ENCODE measurements at places on chromosomes 7 and 10. TPM values are rescaled to one million over a fixed set of nuclear protein-coding genes. Genes with fewer than 3 reads are reported as not detected.

PKD2L1 gene
- total RNA-seq: not detected

DNA sequence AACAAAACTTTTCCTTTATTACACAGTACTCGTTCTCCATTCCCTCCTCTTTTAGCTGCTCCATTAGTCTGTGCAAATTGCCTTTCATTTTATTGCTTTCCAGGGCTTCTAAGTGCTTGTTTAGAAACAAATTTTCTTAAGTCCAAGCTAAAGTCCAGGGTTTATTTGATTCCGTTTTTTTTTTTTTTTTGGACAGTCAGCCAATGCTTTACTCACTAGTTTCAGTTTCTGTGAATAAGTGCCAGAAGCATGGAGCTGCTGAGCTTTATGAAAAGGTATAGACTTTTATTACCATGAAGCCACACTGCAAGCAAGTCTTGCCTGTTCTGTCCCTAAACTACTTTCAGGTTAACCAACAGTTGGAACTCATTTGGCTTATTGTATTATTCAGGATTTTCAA, 455.0 kb downstream of the GFRA1 start:
- no peak overlapping the region for H3K4me3 ChIP-seq
- H3K27ac ChIP-seq: no peak overlapping the region
- H3K36me3 ChIP-seq: no peaks in the 10 kb centered on the region
- no peak for DNase-seq

DNA sequence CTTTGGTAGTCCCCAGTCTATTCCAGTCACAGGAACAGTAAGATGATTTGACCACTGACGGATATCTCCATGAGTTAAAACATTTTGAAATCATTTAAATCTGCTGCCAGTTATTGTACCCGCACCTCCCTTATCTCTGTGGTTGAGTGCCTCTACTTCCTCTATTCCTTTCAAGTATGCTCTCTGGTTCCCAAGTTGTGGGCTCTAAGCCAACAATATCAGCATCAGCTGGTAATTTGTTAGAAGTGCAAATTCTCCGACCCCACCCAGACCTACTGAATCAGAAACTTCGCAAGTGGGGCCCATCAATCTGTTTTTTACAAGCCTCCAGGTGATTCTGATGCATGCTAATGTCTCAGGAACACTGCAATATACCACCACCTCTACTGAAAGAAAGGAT, 235.5 kb downstream of the CCSER2 start:
- no peaks in the 10 kb centered on the region for H3K36me3 ChIP-seq
- no peak overlapping the region for H3K27ac ChIP-seq
- no peak overlapping the region for H3K4me3 ChIP-seq
- no peaks in the 10 kb centered on the region for H3K4me1 ChIP-seq
- DNase-seq: no peak

DNA sequence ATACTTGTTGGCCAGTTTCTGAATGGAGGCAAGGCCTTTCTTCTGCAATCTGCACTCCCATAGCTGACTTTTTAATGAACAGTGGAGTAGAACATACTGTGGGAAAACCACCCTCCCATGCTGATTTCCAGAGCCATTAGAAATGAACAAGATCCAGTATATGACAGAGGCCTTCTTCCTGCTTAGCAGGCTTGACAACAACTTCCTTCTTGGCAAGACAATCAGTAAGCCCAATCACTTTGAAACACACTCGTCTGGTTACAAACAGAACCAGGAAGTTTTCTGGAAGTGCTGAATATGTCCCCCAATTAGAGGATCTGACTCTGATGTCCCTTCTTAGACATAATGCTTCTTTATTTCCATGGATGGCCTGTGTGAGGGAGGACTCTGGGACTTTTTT, 103.4 kb downstream of the SAMD9 start:
- no peaks in the 10 kb centered on the region for H3K36me3 ChIP-seq
- no peak for DNase-seq
- H3K27me3 ChIP-seq: peaks cover 10% of the 10 kb centered on the region

MYL10 gene
- not detected for total RNA-seq

GRCh38 chr7:157476654-157477549, 140.1 kb downstream of the DNAJB6 start:
- H3K36me3 ChIP-seq: peaks cover 17% of the 10 kb centered on the region
- H3K4me3 ChIP-seq: no peak overlapping the region
- H3K27me3 ChIP-seq: peaks cover 3% of the 10 kb centered on the region
- peak overlapping the region; percentile 56 for H3K27ac ChIP-seq

PDZD7 gene
- total RNA-seq: 1.1 TPM

ELN gene
- total RNA-seq: not detected

UPF2 gene
- total RNA-seq: 31.0 TPM

GRCh38 chr7:111931016-111931517, 275.1 kb downstream of the DOCK4 start:
- no peaks in the 10 kb centered on the region for H3K27me3 ChIP-seq
- no peak for DNase-seq
- H3K4me1 ChIP-seq: no peaks in the 10 kb centered on the region
- H3K27ac ChIP-seq: no peak overlapping the region
- H3K36me3 ChIP-seq: no peaks in the 10 kb centered on the region

- H3K27me3 ChIP-seq: peaks cover 19% of the 10 kb centered on the region
- no peak overlapping the region for H3K27ac ChIP-seq
- H3K36me3 ChIP-seq: peaks cover 4% of the 10 kb centered on the region
- H3K4me3 ChIP-seq: no peak overlapping the region
- DNase-seq: no peak
- peaks cover 14% of the 10 kb centered on the region for H3K4me1 ChIP-seq
Measured at GRCh38 chr10:11677480-11677879, 64.7 kb upstream of the ECHDC3 start.

ACTL6B gene
- total RNA-seq: not detected

- no peak overlapping the region for H3K27ac ChIP-seq
- no peaks in the 10 kb centered on the region for H3K27me3 ChIP-seq
- no peaks in the 10 kb centered on the region for H3K4me1 ChIP-seq
Measured at GRCh38 chr10:130764651-130765050, 546.9 kb downstream of the TCERG1L start.

- H3K4me1 ChIP-seq: no peaks in the 10 kb centered on the region
- no peak for DNase-seq
- H3K4me3 ChIP-seq: no peak overlapping the region
- H3K27ac ChIP-seq: no peak overlapping the region
- peaks cover 14% of the 10 kb centered on the region for H3K27me3 ChIP-seq
Measured at GRCh38 chr7:101066141-101066832, 19.0 kb upstream of the TRIM56 start.

DNA sequence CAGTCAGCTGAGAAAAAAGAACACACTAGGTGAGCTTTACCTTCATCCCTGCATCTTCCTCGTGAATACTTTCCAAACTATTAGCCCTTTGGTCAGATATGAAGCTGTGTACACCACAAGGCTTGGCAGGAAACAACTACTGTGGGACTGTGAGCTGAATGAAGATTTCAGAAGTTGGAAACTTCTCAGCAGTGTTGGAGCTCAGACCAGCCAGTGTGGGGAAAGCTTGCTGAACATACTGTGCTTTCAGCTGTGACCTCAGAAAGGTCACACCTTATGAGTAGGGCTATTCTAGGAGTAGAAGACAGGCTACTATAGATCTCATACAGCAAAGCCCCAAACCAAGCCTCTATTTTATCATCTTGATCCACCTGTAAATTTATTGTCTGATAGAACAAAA, 123.6 kb downstream of the EXOC4 start:
- no peak overlapping the region for H3K4me3 ChIP-seq
- peaks cover 19% of the 10 kb centered on the region for H3K36me3 ChIP-seq
- H3K4me1 ChIP-seq: no peaks in the 10 kb centered on the region
- no peak for DNase-seq
- no peaks in the 10 kb centered on the region for H3K27me3 ChIP-seq

CYP2W1 gene
- not detected for total RNA-seq

CUX1 gene
- total RNA-seq: 35.7 TPM

- H3K4me1 ChIP-seq: no peaks in the 10 kb centered on the region
- no peak overlapping the region for H3K4me3 ChIP-seq
- DNase-seq: no peak
- H3K36me3 ChIP-seq: no peaks in the 10 kb centered on the region
- peaks cover 3% of the 10 kb centered on the region for H3K27me3 ChIP-seq
- H3K27ac ChIP-seq: no peak overlapping the region
Measured at GRCh38 chr10:122049076-122049475, 60.1 kb downstream of the TACC2 start.

- H3K36me3 ChIP-seq: no peaks in the 10 kb centered on the region
Measured at GRCh38 chr7:137287651-137288258, 55.8 kb downstream of the PTN start.

LLCFC1 gene
- total RNA-seq: not detected

DNA sequence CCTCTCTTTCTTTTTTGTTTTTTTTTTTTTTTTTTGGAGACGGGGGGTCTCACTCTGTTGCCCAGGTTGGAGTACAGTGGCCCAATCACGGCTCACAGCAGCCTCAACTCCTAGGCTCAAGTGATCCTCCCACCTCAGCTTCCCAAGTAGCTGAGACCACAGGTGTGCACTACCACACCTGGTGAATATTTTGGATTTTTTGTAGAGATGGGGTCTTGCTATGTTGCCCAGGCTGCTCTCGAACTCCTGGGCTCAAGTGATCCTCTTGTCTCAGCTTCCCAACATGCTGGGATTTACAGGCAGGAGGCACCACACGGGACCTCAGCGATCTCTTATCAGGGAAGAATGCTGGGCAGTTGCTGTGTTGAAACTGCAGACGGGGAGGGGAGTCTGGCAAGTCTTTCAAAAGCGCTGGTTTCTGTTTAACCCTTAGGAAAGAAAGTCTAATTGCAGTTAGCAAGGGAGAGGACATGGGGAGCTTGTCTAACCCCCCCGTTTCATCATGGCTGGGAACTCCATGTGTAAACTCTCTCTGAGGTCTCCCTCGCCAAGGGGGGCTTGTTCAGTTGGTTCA, 39.6 kb upstream of the LMTK2 start:
- peaks cover 7% of the 10 kb centered on the region for H3K27me3 ChIP-seq
- H3K4me3 ChIP-seq: no peak overlapping the region
- H3K27ac ChIP-seq: no peak overlapping the region
- no peak for DNase-seq
- no peaks in the 10 kb centered on the region for H3K4me1 ChIP-seq

- no peak overlapping the region for H3K4me3 ChIP-seq
- no peak for DNase-seq
- peaks cover 4% of the 10 kb centered on the region for H3K4me1 ChIP-seq
- H3K27me3 ChIP-seq: no peaks in the 10 kb centered on the region
- no peak overlapping the region for H3K27ac ChIP-seq
Measured at GRCh38 chr7:127689194-127689772, 37.3 kb downstream of the SND1 start.

GRCh38 chr7:128937647-128938543, at the start of gene IRF5:
Gene IRF5, plus strand, starts transcription at chr7:128937927. Its CDS starts 4,155 bp downstream, at chr7:128942082.
- H3K27me3 ChIP-seq: peaks cover 24% of the 10 kb centered on the region
- H3K4me1 ChIP-seq: peaks cover 34% of the 10 kb centered on the region
- no peaks in the 10 kb centered on the region for H3K36me3 ChIP-seq
- peak; percentile 64 for DNase-seq
- peak within 1 kb of the TSS; percentile 87 for H3K4me3 ChIP-seq

DNA sequence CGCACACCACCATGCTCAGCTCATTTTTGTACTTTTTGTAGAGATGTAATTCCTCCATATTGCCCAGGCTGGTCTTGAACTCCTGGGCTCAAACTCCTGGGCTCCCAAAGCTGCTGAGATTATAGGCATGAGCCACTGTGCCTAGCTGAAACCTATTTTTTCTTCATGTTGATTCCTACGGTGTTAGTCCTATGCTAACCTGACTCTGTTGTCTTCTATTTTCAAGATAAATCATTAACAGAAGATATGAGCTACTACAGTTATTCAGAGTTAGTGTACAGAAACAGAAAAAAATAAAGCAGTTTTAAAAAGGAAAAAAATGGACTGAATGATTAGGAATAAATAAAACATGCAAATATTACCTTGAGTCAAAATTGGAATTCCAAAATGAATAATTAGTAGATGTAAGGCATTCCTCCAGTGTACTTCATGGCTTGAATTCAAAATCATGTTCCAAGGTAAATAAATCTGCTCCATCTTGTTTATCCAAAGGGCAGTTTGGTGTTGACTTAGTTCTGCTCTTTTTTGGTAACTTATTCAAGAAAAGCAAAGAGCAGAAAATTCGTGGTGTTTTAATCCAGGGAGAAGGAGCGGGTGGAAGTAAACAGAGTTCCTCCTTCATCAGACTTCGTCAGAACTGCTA, 185.8 kb downstream of the CACNB2 start:
- DNase-seq: no peak
- H3K27ac ChIP-seq: no peak overlapping the region
- no peaks in the 10 kb centered on the region for H3K4me1 ChIP-seq
- H3K27me3 ChIP-seq: peaks cover 2% of the 10 kb centered on the region
- H3K4me3 ChIP-seq: no peak overlapping the region

DNA sequence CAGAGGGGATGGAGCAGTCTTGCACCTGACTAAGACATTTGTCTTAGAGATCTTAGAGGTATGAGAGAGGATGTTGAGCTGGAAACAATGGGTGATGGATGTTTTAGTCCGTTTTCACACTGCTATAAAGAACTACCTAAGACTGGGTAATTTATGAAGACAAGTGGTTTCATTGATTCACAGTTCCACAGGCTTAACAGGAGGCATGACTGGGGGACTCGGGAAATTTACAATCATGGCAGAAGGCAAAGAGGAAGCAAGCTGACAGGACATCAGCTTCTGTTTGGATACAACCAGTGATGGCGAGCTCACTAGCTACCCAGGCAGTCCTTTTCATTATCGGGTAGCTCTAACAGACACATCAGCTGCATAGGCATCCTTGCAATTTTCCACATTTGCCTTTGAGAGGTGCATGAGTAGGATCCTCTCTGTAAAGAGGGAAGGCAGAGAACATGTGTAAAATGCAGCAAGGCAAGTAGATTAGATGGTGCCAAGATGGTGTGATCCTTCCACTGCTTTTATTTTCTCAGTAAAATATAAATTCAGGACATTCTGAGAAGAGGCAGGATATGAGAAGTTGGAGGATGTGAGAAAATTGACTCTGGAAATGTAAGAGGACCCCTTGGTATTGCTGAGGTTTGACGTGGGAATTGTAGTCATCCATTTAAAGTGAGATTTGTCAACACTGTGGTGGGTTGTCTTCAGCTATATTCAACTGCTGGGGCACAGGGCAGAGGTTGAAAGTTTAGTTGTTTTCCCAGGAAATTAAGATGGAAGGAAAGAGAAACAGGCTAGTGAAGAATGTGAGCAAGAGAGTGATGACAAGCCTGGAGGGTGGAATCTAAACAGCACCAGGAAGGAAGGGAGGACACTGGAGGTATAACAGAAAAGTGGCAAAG, 1140.0 kb upstream of the AUTS2 start:
- H3K4me1 ChIP-seq: no peaks in the 10 kb centered on the region
- H3K27ac ChIP-seq: no peak overlapping the region
- H3K36me3 ChIP-seq: no peaks in the 10 kb centered on the region
- H3K4me3 ChIP-seq: no peak overlapping the region

RNF32 gene
- 2.2 TPM for total RNA-seq

Data from activated naive CD8-positive, alpha-beta T cell treated with anti-CD3 and anti-CD28 coated beads, Interleukin-2, amount 10 ng/mL, durations not matched to agents 7 days and 5 days (primary cell).